HFF-Myc (cell line): ENCODE measurements at places on chromosomes 7 and 10.

DNA sequence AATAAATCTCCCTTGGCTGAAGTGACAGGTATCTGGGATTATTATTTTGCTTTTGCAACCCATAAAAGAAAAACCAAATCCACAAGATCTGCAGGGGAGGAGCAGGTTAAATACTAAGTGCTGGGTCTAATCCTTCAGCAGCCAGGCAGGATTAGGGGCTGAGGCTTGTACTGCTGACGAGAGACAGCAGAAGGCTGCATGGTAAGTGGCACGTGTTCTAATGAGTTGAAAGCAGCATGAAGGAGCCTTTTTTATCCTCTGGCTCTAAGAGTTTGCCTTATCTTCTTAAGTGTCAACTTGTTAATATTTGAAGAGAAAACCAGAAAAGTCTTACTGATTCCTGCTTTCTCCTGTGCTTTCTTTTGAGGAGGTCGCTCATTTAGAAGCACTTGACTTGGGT lies 50.0 kb downstream of the LYZL2 start:
- DNase-seq: no peak

DNA sequence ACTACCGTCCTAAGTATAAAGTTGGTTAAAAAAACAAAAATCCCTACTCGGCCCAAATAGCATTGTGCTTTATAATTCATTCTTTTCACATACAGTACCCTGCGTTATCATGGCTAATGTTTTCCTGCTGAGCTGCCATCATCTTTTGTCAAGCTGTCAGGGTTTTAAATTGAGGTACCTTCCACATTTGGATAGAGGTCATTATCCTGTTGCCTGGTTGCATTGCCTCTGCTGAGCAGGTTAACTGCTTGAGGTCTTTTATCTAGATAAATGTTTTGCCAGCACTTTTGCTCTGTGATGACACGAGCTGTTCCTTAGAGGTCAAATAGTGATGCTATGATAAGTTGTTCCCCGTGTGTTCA lies 94.4 kb upstream of the FZD1 start:
- DNase-seq: no peak

- no peak for DNase-seq
Measured at GRCh38 chr7:39461263-39461820, 104.9 kb upstream of the YAE1 start.

- no peak for DNase-seq
Measured at GRCh38 chr7:155560196-155560885, 14.0 kb upstream of the CNPY1 start.

GRCh38 chr7:127446842-127447241 lies 54.3 kb upstream of the ZNF800 start:
- no peak for DNase-seq

- no peak for DNase-seq
Measured at GRCh38 chr7:151424799-151425198, 15.0 kb upstream of the WDR86 start.

GRCh38 chr10:97685395-97685958 lies 1.6 kb downstream of the AVPI1 start:
- DNase-seq: no peak

DNA sequence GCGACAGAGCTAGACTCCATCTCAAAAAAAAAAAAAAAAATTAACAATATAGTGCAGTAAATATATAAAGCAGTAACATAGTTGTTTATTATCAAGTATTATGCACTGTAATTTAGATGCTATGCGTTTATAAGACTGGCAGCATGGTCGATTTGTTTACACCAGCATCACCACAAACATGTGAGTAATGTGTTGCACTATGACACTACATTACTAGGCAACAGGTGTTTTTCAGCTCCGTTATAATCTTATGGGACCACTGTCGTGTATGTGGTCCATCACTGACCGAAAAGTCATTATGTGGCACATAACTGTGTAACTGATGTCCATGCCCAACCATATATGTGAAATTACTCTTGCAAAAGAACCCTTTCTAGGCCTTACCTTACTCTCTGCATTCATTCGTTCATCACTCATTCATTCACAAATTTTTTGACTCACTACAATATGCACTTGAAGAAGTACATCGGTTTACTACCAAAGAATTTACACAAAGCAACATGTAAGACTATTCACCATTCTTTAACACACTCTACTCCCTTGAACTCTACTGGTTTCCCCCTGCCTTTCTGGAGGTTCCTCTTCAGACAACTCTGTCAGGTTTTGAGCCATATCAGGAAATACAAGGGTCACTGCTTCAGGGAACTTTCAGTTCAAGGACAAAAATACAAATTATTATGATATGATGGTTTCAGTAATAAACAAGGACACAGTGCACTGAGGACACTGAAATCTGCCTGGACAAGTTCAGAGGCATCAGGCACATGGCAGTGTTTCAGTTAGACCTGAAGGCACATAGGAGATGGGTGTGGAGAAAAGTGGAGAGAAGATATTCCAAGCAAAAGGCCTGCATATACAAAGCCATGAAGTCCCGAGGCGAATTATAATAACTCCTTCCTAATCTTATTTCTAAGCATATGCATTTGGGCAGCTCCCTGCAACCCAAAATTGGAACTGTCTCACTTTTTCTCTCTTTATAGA lies 17.4 kb downstream of the ITGB1 start:
- no peak for DNase-seq
